ENCODE measurements at places on chromosomes 2 and 18. TPM values are rescaled to one million over a fixed set of nuclear protein-coding genes. Genes with fewer than 3 reads are reported as not detected.

TUBA4B gene
- not detected for total RNA-seq

LIMS3 gene
- 11.6 TPM for total RNA-seq

CHRNG gene
- not detected for total RNA-seq

DSG4 gene
- not detected for total RNA-seq

ZNF24 gene
- 22.8 TPM for total RNA-seq

ADGRF3 gene
- total RNA-seq = not detected

NEU2 gene
- not detected for total RNA-seq

RNF125 gene
- 16.3 TPM for total RNA-seq

SNTG2 gene
- total RNA-seq = 5.0 TPM

LRP2 gene
- not detected for total RNA-seq

COL4A3 gene
- 67.7 TPM for total RNA-seq

RBM44 gene
- 0.38 TPM for total RNA-seq

PRSS56 gene
- not detected for total RNA-seq

TIMM21 gene
- total RNA-seq = 23.1 TPM

MAPRE3 gene
- total RNA-seq = 4.2 TPM

ANKMY1 gene
- 27.8 TPM for total RNA-seq

NOL4 gene
- total RNA-seq = not detected

POTEI gene
- not detected for total RNA-seq

GPR155 gene
- total RNA-seq = 48.7 TPM
